A549 treated with ZK216348 at 1 μM for 4 hours (cell line): ENCODE measurements at places on chromosomes 2 and 18. TPM values are rescaled to one million over a fixed set of nuclear protein-coding genes. Genes with fewer than 3 reads are reported as not detected.

REG3G gene
- total RNA-seq: not detected in 5 replicates

AGXT gene
- total RNA-seq: not detected in 5 replicates

GAREM1 gene
- total RNA-seq: 3.7 to 5.8 TPM (median 4.4 TPM) in 5 replicates

CIB4 gene
- total RNA-seq: 0.44 to 0.93 TPM (median 0.52 TPM) in 3 of 5 replicates, not detected in the others

UGT1A3 gene
- total RNA-seq: 0.12 to 0.19 TPM (median 0.17 TPM) in 3 of 5 replicates, not detected in the others

PDCD1 gene
- total RNA-seq: not detected in 5 replicates

CFAP221 gene
- total RNA-seq: 0.20 to 0.64 TPM (median 0.35 TPM) in 5 replicates

RAPGEF4 gene
- 0.20 to 0.27 TPM (median 0.25 TPM) in 4 of 5 replicates, not detected in the other for total RNA-seq

SLC11A1 gene
- 0.16 to 0.66 TPM (median 0.16 TPM) in 5 replicates for total RNA-seq

MMADHC gene
- total RNA-seq: 77.1 to 101 TPM (median 84.1 TPM) in 5 replicates

MLPH gene
- total RNA-seq: 207 to 326 TPM (median 306 TPM) in 5 replicates

DNAH7 gene
- total RNA-seq: 0.59 to 1.4 TPM (median 1.2 TPM) in 5 replicates

LRP1B gene
- total RNA-seq: 0.02 to 0.09 TPM in 2 of 5 replicates, not detected in the others

CCDC150 gene
- 4.2 to 8.0 TPM (median 5.6 TPM) in 5 replicates for total RNA-seq

ALKAL2 gene
- not detected in 5 replicates for total RNA-seq

LIMS3 gene
- total RNA-seq: not detected in 5 replicates

EFEMP1 gene
- total RNA-seq: 32.3 to 56.8 TPM (median 40.9 TPM) in 5 replicates

WBP1 gene
- total RNA-seq: 43.1 to 83.5 TPM (median 81.4 TPM) in 5 replicates

EGR4 gene
- total RNA-seq: 0.09 to 0.43 TPM (median 0.20 TPM) in 5 replicates

USP34 gene
- 44.9 to 64.8 TPM (median 50.3 TPM) in 5 replicates for total RNA-seq

SERPINB12 gene
- total RNA-seq: not detected in 5 replicates

OXER1 gene
- not detected in 5 replicates for total RNA-seq

BOLL gene
- not detected in 5 replicates for total RNA-seq

EXOC6B gene
- 6.0 to 8.1 TPM (median 7.2 TPM) in 5 replicates for total RNA-seq

ACVR1C gene
- total RNA-seq: 0.08 to 0.14 TPM in 2 of 5 replicates, not detected in the others

ICOS gene
- total RNA-seq: not detected in 5 replicates

FARSB gene
- 39.2 to 55.8 TPM (median 41.9 TPM) in 5 replicates for total RNA-seq

EVX2 gene
- not detected in 5 replicates for total RNA-seq

RAD51AP2 gene
- total RNA-seq: not detected in 5 replicates

SMYD1 gene
- total RNA-seq: not detected in 5 replicates

GTF2A1L gene
- total RNA-seq: not detected in 5 replicates

CYTIP gene
- not detected in 5 replicates for total RNA-seq

MFSD6 gene
- total RNA-seq: 17.6 to 33.9 TPM (median 27.3 TPM) in 5 replicates

ALPI gene
- not detected in 5 replicates for total RNA-seq

KIAA2012 gene
- not detected in 5 replicates for total RNA-seq

CRYGD gene
- not detected in 5 replicates for total RNA-seq

SLC8A1 gene
- 0.27 to 0.57 TPM (median 0.41 TPM) in 5 replicates for total RNA-seq

ILKAP gene
- 36.7 to 43.4 TPM (median 40.2 TPM) in 5 replicates for total RNA-seq

ATOH8 gene
- total RNA-seq: 7.8 to 14.0 TPM (median 9.8 TPM) in 5 replicates

PRPF40A gene
- total RNA-seq: 67.7 to 101 TPM (median 89.0 TPM) in 5 replicates

CLK1 gene
- 34.9 to 45.0 TPM (median 39.4 TPM) in 5 replicates for total RNA-seq

MAPRE2 gene
- total RNA-seq: 11.5 to 17.0 TPM (median 12.8 TPM) in 5 replicates

GPR35 gene
- total RNA-seq: 0.34 to 1.6 TPM (median 1.1 TPM) in 5 replicates

RAMP1 gene
- total RNA-seq: not detected in 5 replicates

FLACC1 gene
- 0.34 to 0.57 TPM in 2 of 5 replicates, not detected in the others for total RNA-seq

CCL20 gene
- total RNA-seq: 3.4 to 9.4 TPM (median 4.8 TPM) in 5 replicates

MC4R gene
- not detected in 5 replicates for total RNA-seq

XRCC5 gene
- 172 to 223 TPM (median 180 TPM) in 5 replicates for total RNA-seq

AOX1 gene
- 3.8 to 5.2 TPM (median 4.9 TPM) in 5 replicates for total RNA-seq

CFAP65 gene
- 0.11 to 0.23 TPM (median 0.18 TPM) in 5 replicates for total RNA-seq
